ENCODE measurements at places on chromosomes 7 and 10.
A peak's percentile ranks its signal among the peaks of the same experiment; 100 is the strongest.

GRCh38 chr10:45001381-45002148, 842 bp downstream of the ZNF22 start:
- DNase-seq = peak; percentile 81

- DNase-seq = no peak
Observed at GRCh38 chr7:44262031-44262430, 61.3 kb downstream of the YKT6 start.

DNA sequence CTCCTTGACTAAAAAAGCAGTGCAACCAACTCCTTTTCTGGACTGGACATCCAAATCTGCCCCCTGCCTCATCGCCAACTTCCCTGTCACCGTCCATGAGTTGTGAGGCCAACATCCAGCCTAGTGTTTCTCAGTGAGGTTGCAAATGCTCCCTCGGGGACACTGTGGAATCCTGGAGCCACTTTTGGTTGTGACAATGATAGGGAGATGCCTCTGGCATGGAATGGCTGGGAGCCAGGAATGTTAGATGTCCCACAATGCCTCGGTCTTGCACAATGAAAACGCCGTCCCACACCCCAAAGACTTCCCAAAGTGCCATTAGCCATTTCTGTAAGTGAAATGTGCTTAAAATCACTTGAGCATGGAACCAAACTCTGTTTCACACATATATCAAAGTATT, 105.2 kb downstream of the OSBPL3 start:
- DNase-seq = no peak

GRCh38 chr10:120999868-121000267, 148.7 kb downstream of the WDR11 start:
- no peak for DNase-seq

- DNase-seq = no peak
Observed at GRCh38 chr7:143360788-143361551, 1.5 kb downstream of the FAM131B start.

GRCh38 chr10:63769367-63769766, 248.2 kb downstream of the REEP3 start:
- DNase-seq = no peak

DNA sequence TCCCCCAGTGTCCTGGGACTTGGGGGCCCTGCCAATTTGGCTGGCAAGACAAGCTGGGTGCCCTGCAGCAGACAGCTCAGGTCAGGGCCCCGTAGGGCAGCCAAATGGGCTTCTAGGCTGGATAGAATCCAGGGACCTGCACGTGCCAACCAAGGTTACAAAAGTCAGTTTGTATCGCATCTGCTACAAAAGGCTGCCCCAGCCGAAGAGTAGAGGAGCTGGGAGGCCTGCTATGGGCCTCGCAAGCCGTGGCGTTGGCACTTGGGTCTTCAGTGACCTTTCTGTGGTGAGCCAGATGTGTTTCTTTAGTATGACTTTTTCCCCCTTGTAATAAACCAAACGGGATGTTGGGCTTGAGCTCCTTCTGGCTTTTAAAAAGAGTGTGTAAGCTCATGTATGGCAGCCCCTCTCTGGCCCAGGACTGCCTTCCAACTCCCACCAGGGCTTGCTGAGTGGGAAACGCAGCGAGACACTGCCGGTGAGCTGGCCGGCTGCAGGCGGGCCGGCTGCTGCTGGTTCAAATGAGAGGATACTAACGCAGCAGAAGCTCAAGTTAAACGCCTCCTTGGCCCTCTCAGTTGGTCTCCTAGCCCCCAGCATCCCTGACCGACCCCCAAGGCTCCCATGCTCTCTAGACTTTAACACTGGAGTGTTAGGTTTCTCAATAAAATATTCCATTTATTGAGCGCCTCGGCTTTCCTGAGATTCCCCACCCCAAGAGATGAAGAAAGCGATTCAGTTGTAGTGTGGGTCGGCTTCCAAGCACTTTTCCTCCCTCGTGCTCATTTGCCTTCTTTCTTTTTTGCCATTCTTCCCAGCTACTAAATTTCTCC, 3.1 kb upstream of the HOXA10 start:
- DNase-seq = peak; percentile 15

- DNase-seq = no peak
Observed at GRCh38 chr7:122883049-122883680, 3.1 kb downstream of the CADPS2 start.

- peak; percentile 36 for DNase-seq
Observed at GRCh38 chr10:20984662-20985061, 87.6 kb upstream of the NEBL start.

DNA sequence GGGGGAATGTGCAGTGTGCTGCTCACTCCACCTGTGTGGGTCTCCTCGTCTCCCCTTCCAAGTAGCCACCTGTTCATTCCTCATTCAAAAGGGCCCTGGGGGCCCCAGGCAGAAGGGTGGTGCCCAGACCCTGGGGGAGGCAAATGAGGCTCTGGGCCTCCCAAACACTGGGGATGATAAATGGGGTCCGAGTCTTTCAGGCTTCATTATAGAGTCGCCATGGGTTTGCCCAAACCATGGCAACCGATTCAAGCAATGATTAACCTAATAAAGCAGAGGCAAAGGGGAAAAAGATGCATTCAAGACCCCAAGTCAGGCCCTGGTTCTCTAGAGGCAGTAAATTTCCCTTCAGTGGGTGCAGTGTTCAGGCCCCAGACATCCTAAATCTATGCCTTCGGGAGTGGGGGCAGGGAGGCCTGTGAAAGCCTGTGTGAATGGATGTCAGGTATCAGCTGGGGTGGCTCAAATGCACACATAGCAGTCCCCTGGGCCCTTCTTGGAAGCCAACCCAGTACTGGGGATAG, 10.4 kb downstream of the NEUROG3 start:
- no peak for DNase-seq

- no peak for DNase-seq
Observed at GRCh38 chr10:62155054-62155680, 113.5 kb downstream of the RTKN2 start.

GRCh38 chr10:36538953-36539586, 586.3 kb upstream of the ANKRD30A start:
- DNase-seq = no peak

DNA sequence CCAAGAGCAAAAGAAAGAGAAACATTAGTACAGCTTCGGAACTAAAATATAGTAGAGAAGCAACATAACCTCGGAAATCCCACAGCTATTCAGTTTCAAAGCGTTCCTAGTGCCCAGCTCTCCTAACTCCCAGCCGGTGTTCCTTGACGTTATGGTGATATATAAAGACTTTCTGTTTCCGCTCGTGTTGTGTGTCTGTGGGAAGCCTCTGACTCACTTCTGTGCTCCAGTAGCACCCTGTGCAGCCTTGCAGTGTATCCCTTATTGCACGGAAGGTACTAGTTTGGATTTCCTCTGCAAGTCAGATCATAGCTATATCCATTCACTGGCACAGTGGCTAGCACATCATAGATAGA, 535 bp downstream of the ASAH2B start:
- DNase-seq = no peak

DNA sequence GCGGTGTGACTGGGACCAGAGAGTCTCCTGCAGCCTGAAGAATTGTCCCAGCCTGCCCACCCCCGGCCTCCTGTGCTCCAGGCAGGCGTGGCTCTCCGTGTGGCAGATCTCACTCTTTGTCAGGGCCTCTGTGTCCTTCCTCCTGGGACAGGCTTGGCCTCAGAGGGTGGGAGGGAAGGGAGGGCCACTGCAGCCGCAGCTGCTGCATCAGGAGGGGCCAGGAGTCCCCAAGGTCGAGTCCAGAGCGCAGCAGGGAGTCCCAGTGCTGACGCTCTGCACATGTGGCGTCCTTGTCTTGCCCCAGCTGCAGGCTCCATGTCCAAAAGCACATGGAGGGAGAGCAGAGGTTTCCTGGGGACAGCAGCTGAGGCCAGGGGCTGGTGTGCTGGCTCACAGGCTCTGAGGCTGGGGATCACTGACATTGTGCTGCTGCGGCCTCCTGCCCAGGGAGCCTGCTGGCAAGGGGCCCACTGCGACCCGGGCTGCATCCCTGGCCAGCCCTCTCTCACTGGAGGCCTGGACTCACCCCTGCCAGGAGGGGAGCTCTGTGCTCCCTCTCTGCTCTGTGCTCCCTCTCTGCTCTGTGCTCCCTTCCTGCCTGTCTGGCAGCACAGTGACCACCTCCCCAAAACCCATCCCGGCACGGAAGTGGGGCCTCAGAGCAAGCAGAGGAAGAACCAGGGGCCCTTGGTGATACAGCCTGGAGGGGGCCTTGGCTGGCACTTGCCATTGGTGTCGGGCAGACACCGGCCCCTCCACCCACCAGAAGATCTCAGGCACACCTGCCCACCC, 114.6 kb upstream of the RET start:
- peak; percentile 55 for DNase-seq

GRCh38 chr10:3493621-3494020, 291.4 kb downstream of the KLF6 start:
- DNase-seq = no peak

GRCh38 chr10:15444105-15445005, 73.3 kb upstream of the FAM171A1 start:
- no peak for DNase-seq

DNA sequence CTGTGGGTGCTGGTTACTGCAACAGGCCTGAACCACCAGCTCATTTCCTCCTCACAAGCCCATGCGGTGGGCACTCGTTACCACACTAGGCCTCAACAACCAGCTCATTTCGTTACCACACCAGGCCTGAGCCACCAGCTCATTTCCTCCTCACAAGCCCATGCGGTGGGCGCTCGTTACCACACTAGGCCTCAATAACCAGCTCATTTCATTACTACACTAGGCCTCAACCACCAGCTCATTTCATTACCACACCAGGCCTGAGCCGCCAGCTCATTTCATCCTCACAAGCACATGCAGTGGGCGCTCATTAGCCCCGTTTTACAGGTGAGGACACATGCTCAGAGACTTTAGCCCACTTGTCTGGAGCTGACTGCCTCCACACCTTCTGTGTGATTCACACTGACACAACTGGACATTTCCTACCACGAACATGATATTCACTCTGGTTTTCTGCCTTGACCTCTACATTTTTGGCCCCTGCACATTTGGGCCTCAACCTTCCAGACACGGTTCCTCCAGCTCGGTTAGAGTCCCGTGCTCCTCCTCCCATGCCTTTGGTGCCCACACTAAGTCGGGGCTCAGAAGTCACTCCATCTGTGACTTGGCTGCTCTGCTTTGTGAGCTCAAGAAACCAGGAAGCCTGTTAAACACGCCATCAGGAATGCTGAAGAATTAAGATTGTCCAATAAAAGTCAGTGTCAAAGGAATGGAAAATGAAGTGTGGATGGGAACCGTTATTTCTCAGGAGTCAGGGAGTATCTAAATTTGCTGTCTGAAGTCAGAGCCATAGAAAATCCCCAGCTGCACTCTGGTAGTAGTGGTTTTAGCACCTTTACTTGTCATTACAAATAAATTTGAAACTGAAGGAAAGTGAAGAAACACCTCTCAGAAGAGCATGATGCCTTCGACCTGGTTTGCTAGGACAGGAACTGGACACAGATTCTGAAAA, 55.8 kb upstream of the LANCL2 start:
- DNase-seq = peak; percentile 32

GRCh38 chr7:70719125-70719524, 412.8 kb upstream of the GALNT17 start:
- DNase-seq = no peak

GRCh38 chr7:55104712-55105433, 86.1 kb downstream of the EGFR start:
- no peak for DNase-seq

DNA sequence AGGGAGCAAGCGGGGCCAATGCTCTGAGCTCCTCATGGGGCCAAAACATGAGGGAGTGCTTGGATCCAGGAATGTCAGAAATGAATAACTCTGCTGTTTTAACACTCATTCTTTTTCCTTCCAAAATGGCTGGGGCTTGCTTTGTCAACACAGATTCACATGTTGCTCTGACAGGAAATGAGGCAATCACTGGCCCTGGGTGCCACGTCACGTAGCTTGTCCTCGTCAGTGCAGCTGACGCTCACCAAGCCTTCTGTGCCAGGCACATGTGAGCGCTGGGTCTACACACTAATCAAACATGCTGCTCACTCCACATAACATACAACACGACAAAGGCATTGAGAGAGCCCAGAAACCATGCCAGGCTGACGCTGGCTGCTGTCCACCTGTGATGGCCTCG, 198.9 kb downstream of the WDR37 start:
- DNase-seq = no peak

DNA sequence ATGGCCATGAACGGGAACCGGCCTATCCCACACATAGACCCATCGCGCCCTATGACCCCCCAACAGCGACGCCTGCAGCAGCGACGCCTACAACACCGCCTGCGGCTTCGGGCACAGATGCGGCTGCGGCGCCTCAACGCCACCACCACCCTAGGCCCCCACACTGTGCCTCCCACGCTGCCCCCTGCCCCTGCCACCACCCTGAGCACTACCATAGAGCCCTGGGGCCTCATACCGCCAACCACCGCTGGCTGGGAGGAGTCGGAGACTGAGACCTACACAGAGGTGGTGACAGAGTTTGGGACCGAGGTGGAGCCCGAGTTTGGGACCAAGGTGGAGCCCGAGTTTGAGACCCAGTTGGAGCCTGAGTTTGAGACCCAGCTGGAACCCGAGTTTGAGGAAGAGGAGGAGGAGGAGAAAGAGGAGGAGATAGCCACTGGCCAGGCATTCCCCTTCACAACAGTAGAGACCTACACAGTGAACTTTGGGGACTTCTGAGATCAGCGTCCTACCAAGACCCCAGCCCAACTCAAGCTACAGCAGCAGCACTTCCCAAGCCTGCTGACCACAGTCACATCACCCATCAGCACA, 9.5 kb downstream of the POLD2 start:
- no peak for DNase-seq

DNA sequence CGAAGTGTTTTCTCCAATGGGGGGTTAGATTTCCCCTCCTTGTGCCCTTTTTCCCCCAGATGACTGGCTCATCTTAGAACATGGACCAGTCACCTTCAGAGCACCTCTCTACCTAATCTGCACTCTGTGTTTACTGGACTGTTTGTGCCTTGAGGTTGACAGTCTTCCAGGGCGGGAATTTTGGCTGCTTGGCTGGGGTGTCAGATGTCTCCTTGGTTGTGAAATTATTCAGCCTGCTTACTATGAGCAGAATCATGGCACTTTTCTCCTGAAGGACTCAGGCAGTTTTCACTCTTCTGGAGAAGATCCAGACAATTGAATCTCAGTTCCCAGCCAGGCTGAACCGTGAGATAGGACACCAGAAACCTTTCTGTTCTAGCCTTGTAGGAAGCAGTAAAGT, 60.3 kb upstream of the NFKB2 start:
- DNase-seq = no peak

GRCh38 chr10:28627102-28627501, 50.2 kb upstream of the BAMBI start:
- no peak for DNase-seq

- no peak for DNase-seq
Observed at GRCh38 chr10:103428989-103429643, 23.1 kb downstream of the CALHM2 start.

- DNase-seq = no peak
Observed at GRCh38 chr7:101804967-101805366, 12.5 kb upstream of the CUX1 start.

GRCh38 chr10:35387768-35388167, 51.5 kb downstream of the CCNY start:
- DNase-seq = peak; percentile 41

DNA sequence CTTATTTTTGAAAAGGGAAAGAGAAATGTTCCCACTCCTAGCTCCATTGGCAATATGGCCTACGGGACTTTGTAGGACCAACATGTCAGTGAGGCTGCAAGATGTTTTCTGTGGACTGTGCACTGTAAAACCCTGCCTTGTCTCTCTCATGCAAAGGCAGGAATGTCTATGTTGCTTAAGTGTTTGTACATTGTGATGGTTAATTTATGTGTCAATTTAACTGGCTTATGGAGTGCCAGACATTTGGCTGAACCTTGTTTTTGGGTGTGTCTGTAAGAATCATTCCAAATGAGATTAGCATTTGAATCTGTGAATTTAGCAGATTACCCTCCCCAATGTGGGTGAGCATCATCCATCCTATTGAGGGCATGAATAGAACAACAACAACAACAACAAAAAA, 4.1 kb upstream of the PCLO start:
- DNase-seq = no peak
